Endothelial cell of umbilical vein (primary cell): ENCODE measurements at places on chromosomes 6 and 20. TPM values are rescaled to one million over a fixed set of nuclear protein-coding genes. Genes with fewer than 3 reads are reported as not detected.

Gene CFAP61
- not detected in 2 replicates for total RNA-seq

Gene ENPP4
- 3.9 and 4.5 TPM in 2 replicates for total RNA-seq

Gene FILIP1
- total RNA-seq, result 12.6 and 13.7 TPM in 2 replicates

Gene MCHR2
- not detected in 2 replicates for total RNA-seq

Gene RAET1L
- not detected in 2 replicates for total RNA-seq

Gene FITM2
- 6.8 and 7.7 TPM in 2 replicates for total RNA-seq

Gene MYLK4
- total RNA-seq, result 0.32 and 0.62 TPM in 2 replicates

Gene HUS1B
- 1.2 and 1.8 TPM in 2 replicates for total RNA-seq

Gene TBXT
- total RNA-seq, result not detected in 2 replicates

Gene HLA-DRA
- not detected in 2 replicates for total RNA-seq

DNA sequence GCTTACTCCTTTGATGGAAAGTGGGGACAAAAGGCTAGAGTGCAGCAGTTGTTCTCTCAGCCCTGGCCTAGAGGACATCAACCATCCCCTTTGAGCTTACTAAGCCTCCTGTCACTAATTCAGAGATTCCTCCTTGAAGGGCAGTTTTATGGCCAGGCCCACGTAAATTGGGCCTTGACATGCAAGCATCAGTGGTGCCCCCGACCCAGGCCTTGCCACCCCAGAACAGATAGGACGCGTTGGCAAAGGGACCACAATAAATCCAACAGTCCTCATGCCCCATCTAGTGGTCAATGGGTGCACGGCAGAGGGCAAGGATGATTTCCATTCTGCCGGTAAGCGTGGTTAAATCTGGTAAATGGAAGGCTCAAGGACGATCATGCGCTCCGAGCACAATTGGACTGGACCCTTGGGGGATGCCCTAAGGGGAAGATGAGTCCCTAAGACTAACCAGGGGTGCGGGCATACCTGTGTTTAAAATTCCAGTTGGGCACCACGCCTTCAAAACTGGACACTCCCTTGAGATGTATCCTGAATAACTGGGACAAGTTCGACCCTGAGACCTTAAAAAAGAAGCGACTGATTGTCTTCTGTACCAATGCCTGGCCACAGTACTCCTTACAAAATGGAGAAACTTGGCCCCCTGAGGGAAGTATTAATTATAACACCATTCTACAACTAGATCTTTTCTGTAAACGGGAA is 32.6 kb downstream of the CEP85L start:
- no peak overlapping the region for H3K4me3 ChIP-seq
- H3K27ac ChIP-seq, result no peak overlapping the region
- no peaks in the 10 kb centered on the region for H3K36me3 ChIP-seq
- peak; percentile 54 for DNase-seq
- H3K27me3 ChIP-seq, result no peaks in the 10 kb centered on the region

DNA sequence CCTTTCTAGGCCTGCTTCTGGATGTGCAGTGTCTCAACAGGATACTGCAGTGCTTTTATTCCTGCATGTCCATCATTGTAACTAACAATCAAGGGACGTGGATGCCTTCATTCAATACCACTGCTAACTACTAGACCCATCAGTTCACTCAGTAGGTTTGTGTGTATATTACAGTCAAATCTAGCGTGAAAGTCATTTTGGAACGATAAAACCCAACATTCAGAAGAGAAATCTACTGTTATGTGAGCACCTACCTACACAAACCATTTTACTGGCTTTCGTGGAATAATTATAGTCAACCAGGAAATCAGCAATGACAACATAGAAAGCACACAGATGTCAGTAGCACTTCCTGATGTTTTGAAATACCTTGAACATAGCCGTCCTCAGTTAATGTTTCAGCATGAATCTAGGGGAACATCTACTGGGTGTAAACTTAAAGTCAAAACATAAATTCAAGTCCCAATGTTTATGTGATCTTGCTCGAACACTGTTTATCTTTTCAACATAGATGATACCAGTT is 270.6 kb downstream of the FARS2 start:
- no peak for DNase-seq
- no peaks in the 10 kb centered on the region for H3K27me3 ChIP-seq
- H3K36me3 ChIP-seq, result no peaks in the 10 kb centered on the region
- H3K4me3 ChIP-seq, result no peak overlapping the region

- H3K4me3 ChIP-seq, result no peak overlapping the region
- no peak for DNase-seq
- no peaks in the 10 kb centered on the region for H3K36me3 ChIP-seq
These were observed 14.9 kb upstream of the ZFAND3 start for GRCh38 chr6:37804586-37804985.

GRCh38 chr20:60113771-60114170 is 155.5 kb downstream of the CDH26 start:
- no peaks in the 10 kb centered on the region for H3K27me3 ChIP-seq
- DNase-seq, result no peak
- no peaks in the 10 kb centered on the region for H3K36me3 ChIP-seq
- H3K27ac ChIP-seq, result no peak overlapping the region

- H3K4me3 ChIP-seq, result no peak overlapping the region
- H3K27ac ChIP-seq, result no peak overlapping the region
- no peaks in the 10 kb centered on the region for H3K36me3 ChIP-seq
These were observed 9.8 kb downstream of the PAQR8 start for GRCh38 chr6:52371656-52372191.

DNA sequence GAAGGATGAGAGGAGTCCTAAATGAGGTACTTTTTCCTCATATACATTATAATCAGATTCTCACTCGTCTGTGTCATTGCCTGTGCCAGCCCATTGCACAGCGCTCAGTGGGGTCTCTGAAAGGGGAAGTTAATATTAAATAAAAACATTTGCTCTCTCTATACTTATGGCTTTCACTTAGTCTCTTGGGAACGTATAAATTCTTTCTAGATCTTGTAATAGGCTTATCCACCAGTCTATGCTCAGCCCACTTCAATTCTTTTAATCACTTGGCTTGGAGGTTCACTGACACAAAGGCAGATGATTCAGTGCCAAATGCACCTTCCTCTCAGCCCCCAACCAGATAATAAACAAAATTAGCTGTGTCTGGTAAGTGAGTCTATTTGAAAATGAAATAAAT is 164.3 kb upstream of the OGFRL1 start:
- no peak for DNase-seq
- H3K36me3 ChIP-seq, result no peaks in the 10 kb centered on the region
- H3K4me1 ChIP-seq, result no peaks in the 10 kb centered on the region
- H3K27ac ChIP-seq, result no peak overlapping the region
- H3K4me3 ChIP-seq, result no peak overlapping the region

DNA sequence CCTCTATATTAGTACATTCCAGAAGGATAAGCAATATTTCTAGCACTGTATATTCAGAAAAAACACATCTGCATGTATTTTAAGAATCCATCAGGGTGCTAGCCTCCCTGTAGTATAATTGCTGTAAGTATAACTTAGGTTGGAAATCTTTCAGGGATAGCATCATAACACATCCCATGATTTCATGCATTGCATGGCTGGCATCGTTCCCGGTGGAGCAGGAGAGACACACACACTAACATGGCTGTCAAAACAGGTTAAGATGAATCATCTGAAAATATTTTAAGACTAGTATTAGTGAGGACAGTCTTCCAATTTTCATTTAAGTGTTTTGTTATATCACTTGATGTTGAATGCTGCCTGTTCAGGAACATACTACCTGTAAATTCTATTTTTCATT is 32.1 kb upstream of the CENPW start:
- no peaks in the 10 kb centered on the region for H3K27me3 ChIP-seq
- no peaks in the 10 kb centered on the region for H3K4me1 ChIP-seq
- no peak overlapping the region for H3K4me3 ChIP-seq
- H3K36me3 ChIP-seq, result no peaks in the 10 kb centered on the region
- peak; percentile 32 for DNase-seq

GRCh38 chr6:157813750-157814455 is 9.1 kb upstream of the SNX9 start:
- H3K27me3 ChIP-seq, result no peaks in the 10 kb centered on the region
- DNase-seq, result peak; percentile 63
- H3K36me3 ChIP-seq, result no peaks in the 10 kb centered on the region
- no peak overlapping the region for H3K4me3 ChIP-seq

DNA sequence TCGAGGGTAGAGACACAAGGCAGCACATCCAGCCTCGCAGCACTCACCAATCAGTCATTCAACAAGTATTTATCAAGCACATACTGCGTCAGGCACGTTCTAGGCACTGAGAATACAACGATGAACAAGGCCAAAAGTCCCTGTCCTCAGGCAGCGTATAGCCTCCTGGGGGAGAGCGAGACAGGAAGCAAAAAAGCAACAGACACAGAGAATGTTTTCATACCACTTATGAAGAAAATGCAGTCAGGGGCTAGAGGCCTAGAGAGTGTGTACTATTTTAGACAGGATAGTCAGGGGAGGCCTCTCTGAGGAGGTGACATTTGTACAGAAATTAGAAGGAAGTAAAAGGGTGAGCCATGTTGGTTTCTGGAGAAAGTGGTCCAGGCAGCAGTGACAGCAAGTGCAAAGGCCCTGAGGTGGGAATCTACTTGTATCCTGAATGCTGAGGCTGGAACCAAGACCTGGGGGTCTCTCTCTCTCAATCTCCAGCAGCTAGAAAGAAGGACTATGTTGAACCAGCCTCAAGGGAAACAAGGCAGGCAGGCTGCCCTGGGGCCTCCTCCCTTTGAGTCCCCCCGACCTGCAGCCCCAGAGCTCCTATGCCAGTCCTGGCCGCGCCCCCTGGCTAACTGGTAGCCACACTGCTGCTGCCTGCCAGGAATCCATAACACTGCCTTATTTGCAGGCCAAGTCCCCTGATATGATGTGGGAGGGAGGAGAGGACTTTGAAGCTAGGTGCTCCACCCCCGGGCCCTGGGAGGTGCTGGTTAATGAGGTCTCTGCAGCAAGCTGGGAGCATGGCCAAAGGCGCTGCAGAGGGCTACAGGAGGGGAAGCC is 151.2 kb downstream of the GRM4 start:
- DNase-seq, result no peak
- no peaks in the 10 kb centered on the region for H3K4me1 ChIP-seq
- no peak overlapping the region for H3K27ac ChIP-seq
- H3K4me3 ChIP-seq, result no peak overlapping the region

DNA sequence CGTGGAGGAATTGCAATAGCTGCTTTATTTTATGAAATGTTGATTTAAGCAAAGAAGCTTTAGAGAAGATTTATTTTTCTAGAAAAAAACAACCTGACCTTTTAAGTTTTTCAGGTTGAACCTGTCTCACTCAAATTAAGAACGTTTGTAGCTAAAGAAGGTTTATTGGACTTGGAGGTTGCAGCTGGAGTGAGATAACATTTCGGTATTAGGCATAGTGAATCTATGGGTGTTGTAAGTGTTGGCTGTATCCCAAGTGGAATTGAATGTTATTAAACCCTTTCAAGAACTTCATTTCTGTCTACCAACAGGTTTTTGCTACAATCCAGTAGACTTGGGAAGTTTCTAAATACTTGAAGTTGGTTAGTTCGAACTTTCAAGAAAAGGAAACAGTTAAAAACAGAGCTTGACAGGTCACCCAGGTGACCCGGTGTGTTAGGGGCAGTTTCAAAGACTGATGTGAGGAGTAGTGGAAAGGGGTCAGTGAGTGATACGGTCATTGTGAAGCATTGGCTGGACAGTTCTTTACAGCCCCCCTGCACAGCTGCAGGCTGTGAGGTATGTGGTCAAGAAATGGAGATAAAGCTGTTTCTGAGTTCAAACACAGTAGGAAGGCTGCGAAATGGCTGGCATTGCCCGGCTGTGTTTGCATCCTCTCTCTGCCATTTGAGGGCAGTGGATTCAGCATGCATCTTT is 2.4 kb upstream of the TBCC start:
- no peak overlapping the region for H3K4me3 ChIP-seq
- H3K27me3 ChIP-seq, result no peaks in the 10 kb centered on the region
- no peak for DNase-seq
- H3K27ac ChIP-seq, result no peak overlapping the region

DNA sequence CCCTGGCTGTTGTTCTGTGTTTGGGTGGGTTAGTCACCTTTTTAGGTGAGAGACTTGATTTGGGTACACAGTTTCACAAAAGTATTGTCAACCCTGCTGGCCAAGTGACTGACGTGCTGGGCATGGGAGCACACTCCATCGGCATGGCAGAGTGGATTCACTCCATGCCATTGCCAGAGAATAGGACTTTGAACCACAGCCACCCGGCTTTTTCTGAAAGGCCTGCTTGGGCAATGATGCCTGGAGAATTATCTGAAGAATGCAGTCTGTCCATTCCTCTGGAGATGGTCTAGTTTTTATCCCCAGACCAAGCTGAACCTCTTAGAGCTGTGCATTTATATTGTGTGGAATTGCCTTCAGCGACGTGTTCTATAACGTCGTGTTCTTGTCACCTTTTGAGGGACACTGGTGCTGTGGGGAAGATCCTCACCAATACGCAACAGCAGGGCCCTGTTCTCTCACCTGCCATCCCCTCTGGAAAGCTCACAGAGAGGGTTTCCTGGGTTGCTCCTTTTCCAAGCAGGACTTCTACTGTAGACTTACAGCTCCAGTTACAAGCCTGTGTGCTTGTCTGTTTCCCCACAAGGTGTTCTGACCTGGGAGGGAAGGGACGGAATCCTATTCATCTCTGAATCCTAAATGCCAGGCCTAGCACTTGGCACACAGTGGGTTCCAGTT is 183.4 kb upstream of the AKAP12 start:
- peaks cover 3% of the 10 kb centered on the region for H3K36me3 ChIP-seq
- peaks cover 35% of the 10 kb centered on the region for H3K4me1 ChIP-seq
- H3K27me3 ChIP-seq, result no peaks in the 10 kb centered on the region
- H3K4me3 ChIP-seq, result no peak overlapping the region
- H3K27ac ChIP-seq, result no peak overlapping the region
- DNase-seq, result no peak

DNA sequence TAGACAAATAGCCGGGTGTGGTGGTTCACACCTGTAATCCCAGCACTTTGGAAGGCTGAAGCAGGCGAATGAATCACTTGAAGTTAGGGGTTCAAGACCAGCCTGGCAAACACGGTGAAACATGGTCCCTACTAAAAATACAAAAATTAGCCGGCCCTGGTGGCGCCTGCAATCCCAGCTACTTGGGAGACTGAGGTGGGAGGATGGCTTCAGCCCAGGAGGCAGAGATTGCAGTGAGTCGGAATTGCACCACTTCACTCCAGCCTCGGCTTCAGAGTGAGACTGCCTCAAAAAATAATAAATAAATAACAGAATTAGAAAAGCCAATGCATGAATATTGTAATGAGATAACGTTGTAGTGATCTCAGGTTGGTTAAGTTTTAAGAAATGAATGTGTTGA is 61.3 kb downstream of the RFX6 start:
- H3K27me3 ChIP-seq, result peaks cover 2% of the 10 kb centered on the region
- no peak overlapping the region for H3K27ac ChIP-seq
- DNase-seq, result no peak
